Heart right ventricle (tissue), 16 donors: ENCODE measurements at places on chromosomes 12 and 14. TPM values are rescaled to one million over a fixed set of nuclear protein-coding genes. Genes with fewer than 3 reads are reported as not detected.
A peak's percentile ranks its signal among the peaks of the same experiment; 100 is the strongest.

GRCh38 chr12:42237853-42238239 lies 202 bp downstream of the YAF2 start:
- no peak for DNase-seq

The ZNF891 gene
- 1.1 TPM for total RNA-seq

DNA sequence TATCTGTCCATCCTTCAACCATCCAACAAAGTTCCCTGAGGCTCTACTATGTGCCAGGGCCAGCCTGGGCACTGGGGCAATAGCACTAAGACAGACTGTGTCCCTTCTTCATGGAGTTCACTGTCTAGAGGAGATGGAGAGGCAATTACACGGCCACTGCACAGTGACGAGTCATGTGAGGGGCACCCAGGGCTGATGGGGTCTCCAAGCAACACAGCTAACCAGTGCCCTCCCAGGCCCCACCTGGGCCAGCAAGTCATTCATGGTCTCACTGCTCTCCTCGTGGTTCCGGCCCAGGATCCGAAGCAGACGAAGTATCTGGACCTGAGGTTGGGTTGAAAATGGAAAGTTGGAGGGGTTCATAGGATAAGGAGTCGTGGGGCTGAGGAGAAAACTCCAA lies 2.7 kb downstream of the AP1G2 start:
- DNase-seq = no peak

DNA sequence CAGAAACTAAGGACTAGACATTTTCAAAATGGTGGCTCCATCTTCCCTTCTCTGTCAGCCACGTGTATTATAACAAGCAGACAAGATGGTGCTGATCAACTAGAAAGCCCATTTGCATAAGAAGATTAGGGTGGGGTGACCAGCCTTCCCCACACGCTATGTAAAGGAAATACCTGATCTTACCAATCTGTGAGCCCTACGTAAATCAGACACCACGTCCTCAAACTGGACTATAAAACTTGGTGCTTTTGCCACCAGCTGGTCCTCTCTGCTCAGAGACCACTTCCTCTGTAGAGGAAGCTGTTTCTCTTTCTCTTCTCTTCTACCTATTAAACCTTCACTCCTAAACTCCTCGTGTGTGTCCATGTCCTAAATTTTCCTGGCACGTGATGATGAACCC lies 101.1 kb upstream of the PLEKHG7 start:
- no peak for DNase-seq

The PMEL gene
- 0.88 TPM for total RNA-seq

DNA sequence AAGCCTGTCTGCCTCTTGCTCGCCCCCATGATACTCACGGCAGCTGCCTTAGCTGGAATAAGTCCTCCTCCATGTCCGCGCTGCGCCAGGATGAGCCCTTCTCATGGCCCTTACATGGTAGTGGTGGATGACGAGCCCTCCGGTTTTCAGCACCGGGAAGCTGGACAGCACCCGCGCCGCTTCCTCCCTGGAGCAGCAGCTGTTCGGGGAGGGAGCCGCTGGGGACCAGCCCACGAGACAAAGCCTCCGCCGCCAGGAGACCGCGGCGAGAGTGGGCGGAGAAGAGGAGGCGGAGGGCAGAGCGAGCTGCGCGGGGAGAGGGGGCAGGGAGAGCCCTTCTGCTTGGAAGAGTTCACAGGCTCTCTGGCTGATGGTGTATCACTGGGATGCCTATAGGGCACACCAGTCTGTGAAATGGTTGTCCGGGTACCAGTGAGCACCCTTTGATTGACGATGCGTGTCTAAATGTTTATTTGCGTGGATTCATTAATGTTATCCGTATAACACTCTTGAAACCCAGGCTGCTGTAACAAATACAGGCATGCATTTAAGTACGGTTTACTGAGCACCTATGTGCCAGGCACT lies at the start of gene SVOP:
Gene SVOP (minus strand): TSS at position 273 of the 585 bp plus-strand sequence. CDS start 200 bp downstream, at position 73.
- peak; percentile 83 for DNase-seq

GRCh38 chr14:52000696-52001095 lies 11.3 kb downstream of the RTRAF start:
- no peak for DNase-seq

GRCh38 chr12:6494258-6494743 lies 399 bp downstream of the NCAPD2 start:
- DNase-seq = no peak

- no peak for DNase-seq
Measured at GRCh38 chr14:98963610-98964009, 308.4 kb downstream of the BCL11B start.

GRCh38 chr14:98548071-98548686 lies 723.8 kb downstream of the BCL11B start:
- DNase-seq = no peak

DNA sequence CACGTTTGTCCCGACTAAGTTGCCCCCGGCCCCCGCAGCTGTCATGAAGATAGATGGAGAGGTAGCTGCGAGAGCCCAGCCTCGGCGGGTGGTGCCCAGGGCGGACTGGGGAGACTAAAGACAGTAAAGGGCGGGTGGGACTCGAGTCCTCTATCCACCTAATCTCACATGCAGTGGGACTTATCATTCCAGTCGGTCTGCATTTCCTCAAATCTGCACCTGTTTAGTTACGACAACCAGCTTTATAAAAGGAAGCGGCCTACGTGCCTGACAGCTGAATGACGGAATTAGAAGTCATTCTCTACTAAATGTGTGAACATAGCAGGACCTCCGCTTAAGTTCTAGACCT lies 109.8 kb upstream of the EGLN3 start:
- no peak for DNase-seq

DNA sequence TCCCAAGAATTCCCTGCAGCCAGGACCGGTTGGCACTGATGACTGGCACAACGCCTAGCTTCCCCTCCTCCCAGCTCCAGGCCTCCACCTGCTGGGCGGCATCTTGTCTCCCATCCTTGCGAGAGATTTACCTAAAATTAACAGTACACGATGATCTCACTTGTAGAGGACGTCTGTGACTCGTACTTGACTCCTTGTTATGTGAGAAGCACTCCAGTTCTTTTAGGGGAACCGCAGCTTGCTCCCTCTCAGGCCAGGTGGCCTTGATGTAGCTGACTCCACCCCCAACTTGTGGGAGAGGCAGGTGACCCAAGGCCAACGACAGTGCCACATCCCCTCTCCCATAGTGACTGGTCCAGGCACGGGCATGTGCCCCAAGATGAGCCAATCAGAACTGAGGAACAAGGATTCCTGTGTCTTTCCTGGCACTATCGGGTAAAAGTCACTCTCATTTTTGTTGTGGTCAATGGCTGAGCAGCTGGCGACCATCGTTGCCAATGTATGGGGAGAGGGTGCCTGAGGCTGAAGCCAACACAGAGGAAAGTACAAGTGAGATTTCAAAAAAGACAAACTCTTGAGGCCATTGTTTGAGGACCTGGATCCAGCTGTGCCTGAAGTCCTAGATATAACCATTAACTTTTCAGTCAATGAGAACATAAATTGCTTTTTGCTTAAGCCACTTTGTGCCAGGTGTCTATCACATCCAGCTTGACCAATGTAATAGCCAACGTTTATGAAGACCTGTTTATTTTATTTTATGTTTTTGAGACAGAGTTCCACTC lies 208.7 kb downstream of the RBM19 start:
- no peak for DNase-seq
